ENCODE measurements at places on chromosomes 3 and 15.

- DNase-seq = no peak
Measured at GRCh38 chr3:3739330-3740060, 59.7 kb upstream of the LRRN1 start.

GRCh38 chr3:243356-243725, 46.8 kb downstream of the CHL1 start:
- no peak for DNase-seq

GRCh38 chr3:195012100-195012499, 258.9 kb downstream of the XXYLT1 start:
- no peak for DNase-seq

- DNase-seq = no peak
Measured at GRCh38 chr3:4754180-4755086, 224.8 kb upstream of the BHLHE40 start.

- DNase-seq = peak; percentile 7
Measured at GRCh38 chr3:80771085-80771484, 990.4 kb downstream of the GBE1 start.

GRCh38 chr15:58240191-58240932, 102.2 kb downstream of the AQP9 start:
- no peak for DNase-seq

GRCh38 chr15:93897377-93897776, 334.0 kb upstream of the MCTP2 start:
- DNase-seq = no peak

- DNase-seq = no peak
Measured at GRCh38 chr3:107627962-107628542, 105.3 kb downstream of the BBX start.

DNA sequence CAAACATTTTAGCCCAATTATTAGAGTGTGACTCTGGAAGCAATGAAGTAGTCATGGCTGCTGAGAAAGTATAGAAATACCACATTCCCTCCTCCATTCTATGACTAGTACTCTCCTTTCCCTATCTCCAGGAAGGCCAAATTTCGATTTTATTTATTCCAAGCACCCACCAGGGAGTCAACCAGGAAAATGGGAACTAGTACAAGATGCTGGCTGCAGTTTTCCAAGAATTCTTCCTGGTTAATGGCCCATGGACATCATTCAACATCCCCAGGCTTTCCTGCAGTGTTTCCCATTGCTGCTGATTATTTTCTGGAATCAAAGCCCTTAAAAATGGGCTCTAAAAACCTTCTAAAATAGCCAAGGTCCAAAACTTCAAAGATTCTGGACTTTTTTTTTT, 247.9 kb upstream of the STT3B start:
- DNase-seq = no peak

GRCh38 chr3:14489641-14490040, 50.5 kb downstream of the GRIP2 start:
- no peak for DNase-seq

GRCh38 chr3:50648313-50648712, 26.4 kb upstream of the DOCK3 start:
- no peak for DNase-seq

DNA sequence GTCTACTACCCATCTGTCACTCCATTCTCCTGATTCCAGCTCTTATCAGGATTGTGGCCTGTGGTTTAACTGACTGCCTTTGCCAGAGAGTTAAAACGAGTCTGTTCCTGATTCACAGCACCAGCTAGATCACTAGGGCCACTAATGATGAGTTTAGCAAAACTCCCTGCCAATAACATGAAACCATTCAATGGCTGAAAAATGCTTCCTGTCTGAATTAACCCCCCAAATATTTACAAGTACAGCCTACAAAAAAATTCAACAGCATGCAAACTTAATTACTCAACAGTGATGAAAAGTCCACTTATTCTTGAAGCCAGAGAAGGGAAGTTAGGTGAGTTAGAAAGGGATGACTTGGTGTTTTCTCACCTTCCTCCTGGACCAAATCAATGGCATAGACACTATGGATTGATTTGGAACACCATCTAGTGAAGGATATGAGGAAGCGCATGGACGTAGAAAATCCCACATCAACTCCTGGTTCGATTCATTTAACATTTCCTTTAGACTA, 141.4 kb downstream of the TGFBR2 start:
- no peak for DNase-seq

DNA sequence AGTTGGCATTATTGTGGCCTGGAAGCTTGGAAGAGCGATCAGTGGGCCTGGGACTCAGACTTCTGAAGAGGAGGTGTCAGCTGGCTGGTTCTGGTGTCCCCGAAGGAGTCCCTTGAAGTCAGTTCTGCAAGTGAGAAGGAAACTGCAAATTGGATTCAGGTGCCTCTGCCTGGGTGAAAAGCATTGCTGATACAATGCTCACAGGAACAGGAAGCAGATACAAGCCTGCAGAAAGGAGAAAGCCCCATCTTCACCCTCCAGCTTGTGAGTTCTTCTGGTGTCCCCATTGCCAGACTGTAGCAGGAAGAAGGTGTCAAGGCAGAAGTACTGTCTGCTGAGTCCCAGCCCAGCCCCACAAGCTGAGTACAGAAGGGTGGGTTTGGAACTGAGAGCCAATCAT, 271.3 kb downstream of the PLOD2 start:
- DNase-seq = no peak

- no peak for DNase-seq
Measured at GRCh38 chr3:58334013-58334321, 1.3 kb downstream of the PXK start.

DNA sequence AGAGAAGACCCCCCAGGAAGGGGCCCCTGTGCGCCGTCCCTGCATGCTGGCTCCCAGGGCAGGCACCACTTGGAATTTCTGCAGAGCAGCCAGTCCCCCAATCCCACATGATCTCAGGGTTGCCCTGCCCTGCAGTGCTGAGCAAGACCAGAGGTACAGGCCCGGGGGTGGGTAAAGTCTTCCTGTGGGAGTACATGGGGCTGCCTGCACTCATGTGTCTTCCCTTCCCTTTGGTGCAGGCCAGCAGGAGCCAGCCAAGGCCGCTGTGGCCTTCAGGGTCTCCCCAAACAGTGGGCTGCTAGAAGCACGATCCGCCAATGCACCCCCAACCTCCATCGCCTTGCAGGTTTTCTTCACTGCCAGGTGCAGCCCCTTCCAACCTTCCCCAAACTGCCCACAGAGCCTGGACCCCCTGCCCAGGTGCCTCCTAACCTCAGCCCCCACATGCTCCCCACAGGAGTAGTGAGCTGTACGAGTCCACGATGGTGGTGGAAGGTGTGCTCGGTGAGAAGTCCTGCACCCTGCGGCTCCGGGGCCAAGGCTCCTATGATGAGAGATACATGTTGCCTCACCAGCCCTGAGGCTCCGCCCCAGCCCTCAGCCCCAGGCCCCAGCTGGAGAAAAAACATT, 15.0 kb downstream of the ACAA1 start:
- no peak for DNase-seq

- no peak for DNase-seq
Measured at GRCh38 chr3:194933465-194933864, 247.8 kb downstream of the FAM43A start.

GRCh38 chr15:85073556-85074194, 92.0 kb downstream of the PDE8A start:
- DNase-seq = no peak

DNA sequence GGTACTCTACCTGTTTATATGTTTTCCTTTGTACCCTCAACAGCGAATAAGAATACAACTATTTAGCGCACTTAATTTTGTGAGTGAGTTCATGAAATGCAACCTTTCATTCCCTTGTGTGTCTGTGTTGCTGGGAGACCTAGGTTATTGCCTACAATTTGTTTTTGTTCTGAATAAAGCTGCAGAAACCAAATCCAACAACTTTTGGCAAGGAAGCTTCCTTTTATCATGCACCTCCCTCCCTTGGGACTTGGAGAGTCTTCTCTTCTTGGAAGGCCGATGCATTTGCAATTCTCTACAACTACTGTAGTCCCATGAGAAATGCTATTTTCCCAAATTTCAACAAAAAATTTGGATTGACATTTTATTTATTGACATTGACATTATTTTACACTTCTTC, 1002.4 kb upstream of the CADM2 start:
- DNase-seq = no peak

DNA sequence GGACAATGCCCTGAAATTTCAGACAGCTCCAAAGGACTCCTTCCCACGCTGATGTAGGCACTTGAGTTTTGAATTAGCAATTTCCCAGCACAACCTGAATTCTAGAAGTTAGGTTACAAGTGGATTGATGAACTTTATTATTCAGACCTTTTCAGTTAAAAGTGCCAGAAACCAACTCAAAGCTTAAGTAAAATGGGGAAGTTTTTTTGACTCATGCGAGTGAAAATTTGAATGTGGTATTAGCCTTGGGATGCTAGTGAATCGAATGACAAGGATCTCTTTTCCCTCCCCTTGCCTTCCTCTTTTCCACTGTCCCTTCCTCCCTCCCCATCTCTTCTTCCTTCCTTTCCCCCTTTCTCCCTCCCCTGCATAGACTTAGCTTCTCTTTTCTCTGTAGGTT, 295.1 kb upstream of the PROK2 start:
- no peak for DNase-seq

Data from CD4-positive, alpha-beta T cell treated with Interleukin-21 for 1 hour (primary cell).